ENCODE measurements at places on chromosomes 4 and X. TPM values are rescaled to one million over a fixed set of nuclear protein-coding genes. Genes with fewer than 3 reads are reported as not detected.

IDH3G gene
- total RNA-seq: 37.8 TPM

MSX1 gene
- total RNA-seq: 1.3 TPM

XK gene
- total RNA-seq: 0.17 TPM

ENAM gene
- under 0.01 TPM for total RNA-seq

CT45A1 gene
- not detected for total RNA-seq

GCNA gene
- 2.3 TPM for total RNA-seq

SAGE1 gene
- not detected for total RNA-seq

TBC1D8B gene
- total RNA-seq: 5.4 TPM

FGD1 gene
- 4.5 TPM for total RNA-seq

SUPT20HL1 gene
- total RNA-seq: not detected

ZCCHC18 gene
- 1.3 TPM for total RNA-seq

DUSP21 gene
- total RNA-seq: not detected

HSFX1 gene
- total RNA-seq: 0.66 TPM

FOXR2 gene
- not detected for total RNA-seq

PAGE1 gene
- total RNA-seq: not detected

FRMPD4 gene
- total RNA-seq: 0.50 TPM

PNCK gene
- total RNA-seq: 0.26 TPM

MAGEA6 gene
- not detected for total RNA-seq

HSD17B13 gene
- under 0.01 TPM for total RNA-seq

CXCL1 gene
- total RNA-seq: 2.3 TPM

DSPP gene
- total RNA-seq: not detected

DOK7 gene
- under 0.01 TPM for total RNA-seq

MAGEA11 gene
- not detected for total RNA-seq

RBM46 gene
- not detected for total RNA-seq

CNGA1 gene
- not detected for total RNA-seq

ZFP42 gene
- 0.26 TPM for total RNA-seq

HTN1 gene
- not detected for total RNA-seq

MCTS1 gene
- 27.6 TPM for total RNA-seq

LRRC66 gene
- total RNA-seq: 0.51 TPM

TMPRSS11B gene
- total RNA-seq: not detected

TASL gene
- total RNA-seq: not detected

CTAG1B gene
- not detected for total RNA-seq

MAGEA1 gene
- total RNA-seq: not detected

FBXO8 gene
- total RNA-seq: 46.1 TPM

GAGE1 gene
- not detected for total RNA-seq

ARHGAP10 gene
- total RNA-seq: 35.8 TPM

UNC5C gene
- 3.9 TPM for total RNA-seq

RFC1 gene
- 52.4 TPM for total RNA-seq

ZNF595 gene
- total RNA-seq: 16.2 TPM

BTK gene
- total RNA-seq: not detected

PPAT gene
- total RNA-seq: 11.8 TPM

ZCCHC12 gene
- under 0.01 TPM for total RNA-seq

AMBN gene
- total RNA-seq: not detected

RAB40AL gene
- total RNA-seq: 0.33 TPM

FAM47E gene
- total RNA-seq: 1.0 TPM

TTC29 gene
- total RNA-seq: not detected

FUNDC1 gene
- 11.3 TPM for total RNA-seq

PUDP gene
- total RNA-seq: 4.1 TPM

HERC3 gene
- total RNA-seq: 27.6 TPM

GPRASP1 gene
- 5.8 TPM for total RNA-seq

PAGE3 gene
- total RNA-seq: not detected

PDLIM3 gene
- total RNA-seq: 50.3 TPM

CFI gene
- 10.2 TPM for total RNA-seq

REPS2 gene
- 0.50 TPM for total RNA-seq

All from fibroblast of lung (primary cell).